ENCODE measurements at places on chromosomes 4 and X.
A peak's percentile ranks its signal among the peaks of the same experiment; 100 is the strongest.

DNA sequence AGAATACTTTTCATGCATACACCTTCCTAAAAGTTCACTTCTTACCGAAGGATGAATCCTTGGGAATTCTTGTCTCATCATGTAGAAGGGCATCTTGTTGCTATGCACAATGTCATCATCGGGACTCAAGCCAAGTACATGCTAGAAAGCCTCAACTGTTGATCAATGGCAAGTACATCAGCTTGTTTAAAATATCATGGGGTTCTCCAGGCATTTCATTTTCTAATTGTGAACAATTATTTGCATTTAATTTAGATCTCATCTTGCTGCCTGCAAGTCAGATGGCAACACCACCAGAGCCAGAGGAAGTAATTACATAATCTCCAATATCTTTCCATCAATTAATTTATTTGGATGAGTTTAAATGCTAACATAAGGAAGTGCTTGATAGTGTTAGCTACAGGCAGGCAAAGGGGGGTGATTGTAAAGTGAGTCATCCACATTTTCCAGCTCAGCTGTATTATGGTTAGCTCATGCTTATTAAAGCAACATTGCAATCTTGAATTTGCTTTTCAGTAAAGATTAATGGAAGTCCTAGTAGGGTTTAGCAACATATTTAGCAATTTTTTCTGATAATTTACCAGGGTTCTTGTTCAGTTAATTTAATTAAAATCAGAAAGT is 356.5 kb downstream of the CBLL2 start:
- no peak for DNase-seq

GRCh38 chr4:107876099-107876498 is 51.4 kb downstream of the SGMS2 start:
- no peak for DNase-seq

GRCh38 chrX:134525086-134525792 is 65.3 kb downstream of the HPRT1 start:
- no peak for DNase-seq

GRCh38 chr4:70008771-70009170 is 13.0 kb downstream of the STATH start:
- DNase-seq, result no peak

- no peak for DNase-seq
Measured at GRCh38 chr4:98861100-98861884, 67.6 kb downstream of the EIF4E start.

DNA sequence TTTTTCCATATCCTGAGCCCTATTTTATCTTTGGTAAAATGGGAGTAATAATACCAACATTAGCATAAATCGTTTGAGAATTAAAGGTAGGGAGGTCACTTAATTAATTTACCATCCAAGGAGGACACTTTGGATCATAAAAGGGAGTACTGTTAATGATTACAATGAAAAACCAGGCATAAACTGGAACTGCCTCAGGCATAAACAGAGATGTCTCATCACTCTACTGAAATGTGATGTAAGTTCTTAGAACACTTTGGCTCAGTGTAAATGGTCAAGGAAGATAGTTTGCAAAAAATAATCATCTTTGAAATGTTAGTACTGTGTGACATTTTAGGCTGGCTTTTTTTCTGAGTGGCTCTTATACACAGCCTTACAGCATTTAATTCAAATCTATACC is 268.7 kb downstream of the SLC39A8 start:
- DNase-seq, result no peak

DNA sequence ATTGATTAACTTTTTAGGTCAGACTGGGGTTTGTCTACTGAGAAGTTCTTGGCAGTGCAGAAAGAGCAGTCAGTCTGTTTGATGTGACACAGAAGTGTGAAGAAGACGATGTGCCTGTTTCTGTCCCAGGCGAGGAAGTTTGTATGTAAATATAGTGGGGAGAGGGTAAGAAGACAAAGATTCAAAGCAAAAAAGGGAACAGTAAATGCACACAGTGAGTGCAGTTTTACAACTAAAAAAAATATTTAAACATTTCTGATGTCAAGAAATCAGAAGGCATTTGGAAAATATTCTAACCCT is 264.9 kb downstream of the RAPGEF2 start:
- DNase-seq, result no peak

DNA sequence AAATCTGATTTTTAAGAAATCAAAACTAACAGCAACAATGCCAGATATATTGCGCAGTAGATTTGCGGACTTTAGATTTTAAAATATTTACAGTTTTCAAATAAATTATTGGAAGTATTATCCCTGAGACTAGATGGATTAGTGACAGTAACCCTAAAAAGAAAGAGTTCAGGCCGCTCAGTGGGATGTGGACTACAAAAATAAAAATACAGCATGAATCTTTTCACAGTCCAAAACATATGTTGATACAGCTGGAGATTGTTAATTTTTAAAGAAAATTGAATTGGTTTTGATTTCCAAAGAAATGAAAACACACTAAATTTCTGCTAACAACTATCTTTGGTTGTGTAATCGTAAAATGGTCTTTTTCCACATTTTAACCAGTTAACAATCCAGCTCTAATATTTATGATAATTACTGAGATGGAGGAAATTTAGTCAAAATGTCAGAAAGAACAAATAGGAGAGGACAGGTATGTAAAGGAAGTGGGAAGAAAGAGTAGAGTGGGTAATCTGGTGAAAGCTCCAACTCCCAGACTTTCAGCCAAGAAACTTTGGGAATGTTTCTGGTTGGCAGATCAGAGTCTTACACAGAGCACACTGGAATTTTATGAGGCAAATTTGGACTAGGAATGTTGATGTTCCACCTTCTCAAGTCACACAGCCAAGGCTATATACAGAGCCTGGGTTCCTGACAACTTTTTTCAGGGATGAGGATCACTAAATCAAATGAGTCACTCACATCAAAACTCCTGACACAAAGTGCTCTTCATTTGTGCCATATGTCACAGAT is 15.1 kb downstream of the C4orf36 start:
- DNase-seq, result no peak

- DNase-seq, result no peak
Measured at GRCh38 chrX:137041329-137041728, 7.5 kb upstream of the GPR101 start.

- DNase-seq, result peak; percentile 49
Measured at GRCh38 chrX:154372612-154373022, 1.8 kb downstream of the FLNA start.

DNA sequence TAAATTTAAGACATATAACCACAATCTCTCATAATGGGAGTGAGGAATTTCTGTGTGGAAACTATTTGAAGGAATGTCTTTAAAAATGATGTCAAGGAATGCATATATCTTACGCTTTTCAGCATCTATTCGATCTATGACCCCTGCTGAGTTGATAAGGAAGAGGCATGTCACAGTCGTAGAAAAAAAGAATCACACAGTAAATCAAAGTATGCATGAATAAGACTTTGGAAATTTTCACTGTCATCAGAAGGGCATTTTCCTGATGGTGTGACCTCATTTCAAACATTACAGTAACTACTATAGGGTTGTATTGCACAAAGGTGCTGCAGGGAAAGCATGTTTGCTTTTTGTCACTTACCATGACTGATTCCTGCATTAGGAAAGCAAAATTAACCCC is 41.5 kb downstream of the REELD1 start:
- no peak for DNase-seq

GRCh38 chr4:165994701-165995100 is 121.7 kb downstream of the TLL1 start:
- no peak for DNase-seq

DNA sequence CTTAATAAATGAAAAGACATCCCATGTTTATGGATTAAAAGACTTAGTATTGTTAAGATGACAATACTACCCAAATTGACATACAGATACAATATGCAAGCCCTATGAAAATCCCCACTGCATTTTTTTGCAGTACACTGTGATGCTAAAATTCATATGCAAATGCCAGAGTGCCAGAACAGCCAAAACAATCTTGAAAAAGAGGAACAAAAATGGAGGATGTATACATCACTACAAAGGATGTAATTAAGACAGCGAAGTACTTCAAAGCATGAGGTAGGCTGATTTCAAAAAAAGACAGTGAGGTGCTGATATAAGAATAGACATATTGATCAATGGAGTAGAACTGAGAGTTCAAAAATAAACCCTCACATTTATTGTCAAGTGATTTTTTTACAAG is 47.3 kb downstream of the SATL1 start:
- no peak for DNase-seq

DNA sequence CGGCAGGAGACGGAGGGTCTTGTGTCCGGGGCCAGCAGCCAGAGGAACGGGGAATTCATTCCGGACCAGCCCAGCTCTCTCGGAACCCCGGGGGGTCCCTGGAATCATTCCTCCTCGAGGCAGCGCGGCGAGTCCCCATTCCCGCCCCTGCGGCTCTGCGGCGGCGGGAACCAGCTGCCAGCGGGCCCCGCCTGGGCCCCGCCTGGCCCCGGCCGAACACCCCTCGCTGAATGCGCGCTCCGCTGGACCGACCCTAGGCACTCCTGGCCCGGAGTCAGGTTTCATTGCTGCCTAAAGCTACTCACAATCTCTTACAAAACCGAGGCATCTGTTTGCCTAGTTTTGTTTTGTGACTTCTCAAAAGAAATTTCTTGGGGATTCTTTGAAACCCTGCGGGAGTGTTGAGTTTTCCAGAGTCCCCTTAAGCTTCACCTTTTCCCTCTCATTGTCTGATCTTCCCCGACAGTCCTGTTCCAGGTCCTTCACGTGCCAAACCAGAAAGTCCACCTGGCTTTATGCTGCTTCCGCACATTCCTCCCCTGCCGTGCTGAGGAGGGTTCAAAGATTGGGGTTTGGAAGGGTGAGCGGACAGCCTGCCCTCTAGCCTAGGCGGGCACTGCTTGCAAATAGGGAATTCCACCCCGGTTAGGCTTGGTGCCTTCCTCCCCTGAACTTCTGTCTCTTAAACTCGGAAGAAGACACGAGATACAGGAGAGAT is 789 bp downstream of the ARHGAP10 start:
- no peak for DNase-seq

DNA sequence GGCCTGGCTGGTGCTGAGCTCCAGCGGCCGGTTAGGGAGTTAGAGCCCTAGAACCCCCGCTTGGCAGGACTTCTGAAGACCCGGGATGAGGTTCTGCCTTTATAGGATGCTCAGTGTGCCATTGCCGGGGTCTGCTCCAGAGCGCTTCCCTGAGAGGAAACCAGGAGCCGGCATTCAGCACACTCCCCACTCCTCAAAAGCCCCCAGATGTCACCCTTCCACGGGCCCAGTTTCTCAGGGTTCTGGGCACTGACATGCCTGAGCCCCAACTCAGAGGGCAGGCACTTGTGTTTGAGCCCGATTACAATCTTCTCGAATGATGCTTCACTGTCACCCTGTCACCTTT is 6.5 kb downstream of the NKX3-2 start:
- DNase-seq, result no peak

- no peak for DNase-seq
Measured at GRCh38 chr4:24973404-24973746, 57.4 kb downstream of the LGI2 start.

DNA sequence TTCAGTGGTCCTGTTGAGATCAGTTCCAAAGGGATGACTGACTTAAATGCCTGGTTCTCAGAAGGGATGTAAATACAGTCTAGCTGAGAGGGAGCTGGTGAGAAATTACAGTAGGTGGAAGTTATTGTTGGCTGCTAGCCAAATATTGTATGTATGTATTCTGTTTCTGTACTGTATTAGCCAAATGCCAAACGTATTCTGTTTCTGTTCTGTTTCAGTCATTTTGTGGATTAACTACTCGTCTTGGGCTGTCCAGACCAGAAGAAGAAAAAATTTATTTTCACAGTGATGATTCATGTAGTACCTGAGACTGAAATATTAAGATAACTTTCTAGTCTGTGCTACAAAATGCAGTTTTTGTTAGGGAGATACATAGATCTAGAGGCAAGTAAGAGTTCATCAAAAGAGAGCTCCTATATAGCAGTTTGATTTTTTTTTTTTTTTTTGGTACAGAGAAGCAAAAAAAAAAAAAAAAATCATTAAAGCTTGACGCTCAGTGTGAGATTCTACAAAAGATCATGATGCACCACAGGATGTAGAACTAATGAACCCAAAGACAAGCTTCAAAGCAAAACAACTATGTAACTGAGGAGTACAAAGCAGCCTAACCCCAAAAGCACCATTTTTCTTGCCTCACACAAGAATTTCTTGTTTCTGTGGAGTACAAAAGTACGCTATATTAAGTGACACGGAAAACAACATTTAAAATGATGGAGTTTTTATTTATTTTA is 54.8 kb downstream of the CASP6 start:
- DNase-seq, result peak; percentile 74

- DNase-seq, result no peak
Measured at GRCh38 chrX:17520016-17520615, 145.1 kb downstream of the NHS start.

GRCh38 chrX:3788494-3789233 is 75.2 kb upstream of the PRKX start:
- peak; percentile 21 for DNase-seq

DNA sequence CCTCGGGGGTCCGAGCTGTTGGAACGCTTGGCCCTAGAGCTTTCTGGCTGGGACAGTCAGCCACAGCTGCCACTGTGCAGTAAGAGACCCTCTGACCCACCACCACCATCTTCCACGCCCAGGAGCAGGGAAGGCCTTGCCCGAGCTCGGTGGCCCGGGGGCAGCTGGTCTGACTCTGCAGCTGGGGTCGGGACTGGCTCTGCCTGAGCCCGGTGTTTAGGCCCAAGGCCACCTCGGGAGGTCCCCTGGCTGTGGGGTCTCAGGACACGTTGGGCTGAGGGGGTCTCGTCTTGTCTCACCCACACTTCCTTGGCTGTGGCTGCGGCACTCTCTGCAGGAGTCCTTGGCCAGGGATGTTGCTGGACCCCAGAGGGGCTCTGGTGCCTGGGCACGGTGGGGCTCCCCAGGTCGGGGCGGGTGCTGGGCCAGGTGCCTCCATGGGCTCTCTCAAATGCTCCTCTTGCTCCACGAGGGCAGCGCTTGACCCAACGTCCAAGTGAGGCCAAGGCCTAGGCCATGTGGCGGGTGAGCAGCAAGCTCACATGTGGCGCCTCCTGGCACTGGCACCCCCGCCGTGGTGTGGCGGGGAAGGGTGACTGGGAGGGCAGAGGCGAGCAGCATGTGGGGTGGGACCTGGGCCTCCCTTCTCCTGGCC is 22.9 kb downstream of the DOK7 start:
- no peak for DNase-seq

DNA sequence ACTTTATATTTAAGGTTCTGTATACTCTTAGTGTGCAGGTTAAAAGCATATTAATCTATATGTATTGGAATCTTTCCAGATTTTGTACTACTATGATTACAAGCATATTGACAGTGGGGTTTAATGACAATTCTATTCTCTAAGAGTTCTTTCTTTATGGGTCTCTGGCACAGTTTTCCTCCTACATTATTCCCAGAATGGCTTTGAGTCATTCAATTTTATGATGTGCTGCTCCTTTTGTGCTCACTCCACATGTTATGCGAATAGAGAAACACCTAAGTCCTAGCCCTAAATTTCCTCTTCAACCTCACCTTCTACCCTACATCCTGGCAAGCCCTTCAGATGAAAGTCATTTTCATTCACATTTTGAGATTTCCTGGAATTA is 209.9 kb upstream of the DIAPH2 start:
- DNase-seq, result no peak

DNA sequence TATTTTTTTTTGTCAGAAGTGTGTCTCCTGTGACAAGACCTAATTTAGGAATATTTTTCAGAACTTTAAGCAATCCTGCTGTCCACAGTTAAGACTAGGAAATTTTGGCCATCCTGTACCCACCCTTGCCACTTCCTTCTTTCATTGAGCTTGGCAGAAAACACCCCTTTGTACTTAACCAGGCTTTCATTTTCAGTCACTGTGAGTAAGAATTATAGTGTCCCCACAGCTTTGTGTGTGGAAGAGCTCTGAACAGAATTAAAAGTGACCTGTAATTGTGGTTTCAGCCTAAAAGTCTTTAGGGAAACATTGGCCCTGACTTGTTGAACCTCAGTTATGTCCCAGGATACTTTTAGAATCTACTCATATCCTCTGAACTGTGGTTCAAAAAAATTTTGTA is 153.7 kb upstream of the BMP3 start:
- no peak for DNase-seq

All from CD4-positive, alpha-beta memory T cell (primary cell).